Activated naive CD4-positive, alpha-beta T cell treated with anti-CD3 and anti-CD28 coated beads, Interleukin-2, amount 50 U/mL, for 72 hours (primary cell): ENCODE measurements at places on chromosomes 5 and 9.

GRCh38 chr5:126506079-126506478, 82.9 kb downstream of the GRAMD2B start:
- no peak for DNase-seq

- no peak for DNase-seq
Measured at GRCh38 chr5:76222318-76222717, 139.1 kb downstream of the SV2C start.

- no peak for DNase-seq
Measured at GRCh38 chr5:112938286-112938685, 16.3 kb upstream of the REEP5 start.

GRCh38 chr5:112412346-112412745, 6.7 kb downstream of the EPB41L4A start:
- DNase-seq, result no peak

DNA sequence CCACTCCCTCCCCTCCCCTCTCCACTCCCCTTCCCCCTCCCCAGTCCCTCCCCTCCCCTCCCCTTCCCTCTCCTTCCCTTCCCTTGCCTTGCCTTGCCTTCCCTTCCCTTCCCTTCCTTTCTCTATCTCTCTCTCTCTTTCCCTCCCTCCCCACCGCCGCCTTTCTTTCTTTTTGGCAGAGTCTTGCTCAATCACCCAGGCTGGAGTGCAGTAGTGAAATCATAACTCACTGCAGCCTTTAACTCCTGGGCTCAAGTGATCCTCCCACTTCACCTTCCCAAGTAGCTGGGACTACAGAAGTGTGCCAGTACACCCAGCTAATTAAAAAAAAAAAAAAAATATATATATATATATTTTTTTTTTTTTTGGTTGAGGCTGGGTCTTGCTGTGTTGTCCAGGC, 45.5 kb downstream of the IL31RA start:
- no peak for DNase-seq

- DNase-seq, result no peak
Measured at GRCh38 chr5:99438619-99439018, 509.8 kb upstream of the CHD1 start.

DNA sequence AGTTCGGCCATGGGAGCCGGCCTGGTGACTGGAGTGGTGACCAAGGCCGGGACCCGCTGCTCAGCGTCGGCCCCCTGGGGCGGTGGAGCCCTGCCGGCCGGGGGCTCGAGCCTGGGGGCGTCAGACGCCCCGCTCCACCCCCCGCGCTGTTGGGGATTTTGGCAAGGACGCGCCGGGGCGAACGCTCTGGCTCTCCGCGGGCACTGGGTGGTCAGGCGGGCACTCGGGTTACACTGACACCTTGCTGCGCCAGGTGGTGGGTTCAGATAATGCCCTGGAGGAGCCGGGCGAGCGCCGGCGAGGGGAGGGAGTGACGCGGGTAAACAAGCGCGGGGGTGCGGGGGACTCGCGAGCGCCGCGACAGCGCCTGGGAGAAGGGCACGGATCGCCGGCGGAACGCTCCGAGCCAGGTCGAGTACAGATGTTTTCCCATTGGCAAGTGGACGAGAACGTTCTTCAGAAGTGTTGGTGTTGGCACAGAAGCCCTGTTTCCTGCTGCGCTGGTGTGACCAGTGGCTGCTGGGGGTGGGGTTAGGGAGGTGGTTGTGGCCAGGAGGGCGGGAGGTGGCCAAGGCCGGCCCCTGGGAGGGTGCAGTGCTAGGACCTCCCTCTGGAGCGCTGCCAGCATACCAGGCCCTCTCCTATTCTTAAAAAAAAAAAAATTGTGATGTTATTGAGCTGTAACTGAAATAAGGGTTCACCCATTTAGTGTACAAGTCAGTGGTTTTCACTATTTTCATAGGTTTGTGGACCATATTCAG, 773 bp downstream of the SQSTM1 start:
- peak; percentile 88 for DNase-seq

GRCh38 chr9:36940500-36940853, 93.6 kb downstream of the PAX5 start:
- DNase-seq, result no peak

- DNase-seq, result no peak
Measured at GRCh38 chr5:170273968-170274710, 23.4 kb downstream of the LCP2 start.
